ENCODE measurements at places on chromosomes 4 and X.

DNA sequence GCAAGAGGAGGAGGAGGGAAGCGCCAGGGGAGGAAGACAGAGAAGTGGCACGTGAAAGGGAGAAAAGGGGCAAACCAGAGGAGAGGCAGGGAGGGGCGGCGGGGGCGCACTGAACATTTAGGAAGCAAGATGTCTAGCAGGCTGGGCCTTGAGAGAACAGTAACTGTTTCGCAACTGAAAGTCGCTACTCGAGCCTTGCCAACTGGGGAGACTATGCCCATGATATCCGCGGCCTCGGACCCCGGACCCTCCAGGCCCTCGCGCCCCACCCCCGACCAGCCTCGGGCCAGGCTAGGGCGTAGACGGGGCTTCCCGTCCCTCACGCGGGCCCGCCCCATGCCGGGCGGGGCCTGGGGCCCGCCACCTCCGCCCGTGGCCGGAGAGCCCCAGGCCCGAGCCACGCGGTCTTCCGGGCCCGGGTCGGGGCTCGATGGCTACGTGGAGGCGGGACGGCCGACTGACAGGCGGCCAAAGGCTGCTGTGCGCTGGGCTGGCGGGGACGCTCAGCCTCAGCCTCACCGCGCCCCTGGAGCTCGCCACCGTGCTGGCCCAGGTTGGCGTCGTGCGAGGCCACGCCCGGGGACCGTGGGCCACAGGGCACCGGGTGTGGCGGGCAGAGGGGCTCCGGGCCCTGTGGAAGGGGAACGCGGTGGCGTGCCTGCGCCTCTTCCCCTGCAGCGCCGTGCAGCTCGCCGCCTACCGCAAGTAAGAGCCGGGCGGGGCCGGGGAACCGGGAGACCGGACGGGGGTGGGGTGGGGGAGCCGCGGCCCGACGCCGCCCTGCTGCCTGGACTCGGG is at the start of gene SLC25A43:
Gene SLC25A43 (plus strand): TSS at position 363 of the 798 bp plus-strand sequence. CDS start 68 bp downstream, at position 431.
- peak; percentile 62 for DNase-seq

DNA sequence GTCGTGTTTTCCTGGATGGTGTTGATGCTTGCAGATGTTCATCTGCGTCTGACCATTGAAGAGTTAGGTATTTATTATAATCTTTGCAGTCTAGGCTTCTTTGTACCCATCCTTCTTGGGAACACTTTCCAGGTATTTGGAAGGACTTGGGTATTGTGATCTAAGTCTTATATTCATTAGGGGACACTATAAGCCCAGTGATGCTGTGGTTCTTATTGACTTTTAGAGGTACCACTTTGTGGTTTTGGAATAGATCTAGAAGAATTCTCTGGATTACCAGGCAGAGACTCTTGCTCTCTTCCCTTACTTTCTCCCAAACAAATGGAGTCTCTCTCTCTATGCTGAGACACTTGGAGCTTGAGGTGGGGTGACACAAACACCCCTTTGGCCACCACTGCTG is 41.6 kb downstream of the AFM start:
- DNase-seq = no peak

DNA sequence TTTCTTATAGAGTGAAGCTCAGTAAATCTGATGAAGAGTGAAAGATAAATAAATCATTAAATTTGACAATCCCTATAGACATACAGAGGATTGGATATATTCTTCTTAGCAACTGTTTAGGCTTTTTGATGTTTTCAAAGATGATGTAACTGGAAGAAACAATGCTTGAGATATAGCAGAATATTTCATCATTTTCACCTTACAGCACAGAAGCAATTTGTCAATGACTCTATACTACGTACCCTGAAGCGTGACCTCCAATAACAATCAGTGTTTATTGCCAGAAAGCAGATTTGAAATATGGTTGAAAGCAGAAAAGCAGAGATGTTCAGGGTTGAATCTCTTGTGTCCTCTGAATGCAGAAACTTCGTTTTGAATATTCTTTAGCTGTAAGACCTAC is 228.4 kb downstream of the DTHD1 start:
- no peak for DNase-seq

DNA sequence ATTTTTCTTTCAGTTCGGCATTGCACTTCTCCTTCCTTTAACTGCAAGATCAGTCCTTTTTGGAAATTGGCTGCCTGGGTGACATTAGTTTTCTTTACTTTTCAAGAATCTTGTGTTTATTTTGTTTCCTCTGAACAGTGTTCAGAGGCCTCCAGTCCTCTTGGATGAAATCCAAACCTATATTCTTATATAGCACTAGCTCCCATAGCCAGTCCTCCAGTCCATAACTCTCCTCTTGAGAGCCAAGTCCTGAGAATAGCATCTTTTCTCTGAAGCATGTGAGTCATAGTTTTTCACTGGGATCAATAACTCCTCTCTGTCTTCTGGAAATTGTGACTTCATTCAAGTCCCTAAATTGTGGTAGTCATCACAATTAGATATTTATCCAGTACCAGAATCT is 357.5 kb downstream of the RAPGEF2 start:
- DNase-seq = no peak

GRCh38 chr4:78864405-78865024 is 74.7 kb downstream of the PAQR3 start:
- no peak for DNase-seq

DNA sequence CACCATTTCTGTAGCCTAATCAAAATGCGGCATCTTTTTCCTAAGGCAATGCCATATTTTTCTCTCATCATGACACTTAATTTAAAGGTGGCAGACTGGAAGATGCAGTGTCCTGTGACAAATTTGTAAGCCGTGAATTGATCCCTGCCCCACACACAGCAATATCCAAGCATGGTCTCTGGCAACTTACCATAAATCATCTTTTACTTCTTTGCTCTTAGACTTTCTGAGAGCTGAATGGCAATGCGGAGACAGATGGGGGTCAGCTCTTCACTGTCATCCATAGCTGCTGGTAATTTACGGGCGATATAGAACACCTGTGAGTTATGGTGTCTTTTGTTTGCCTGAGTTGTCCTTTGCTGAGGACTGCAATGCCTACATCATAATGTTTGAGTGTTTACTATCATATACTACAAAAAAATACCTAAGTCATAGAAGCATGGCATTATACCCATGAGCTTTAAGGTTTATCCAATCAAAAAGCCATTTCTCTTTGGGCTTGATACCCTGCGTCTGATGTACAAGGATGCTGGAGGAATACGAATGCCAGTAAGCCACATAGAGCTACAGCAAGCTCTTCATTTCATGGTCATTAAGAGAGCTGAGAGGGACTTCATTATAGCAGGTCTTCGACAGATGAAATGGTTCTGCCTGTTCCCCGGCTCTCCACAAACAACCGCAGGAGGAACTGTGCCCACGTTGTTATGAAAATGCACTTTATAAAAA is 148.1 kb downstream of the TRIML1 start:
- DNase-seq = no peak

DNA sequence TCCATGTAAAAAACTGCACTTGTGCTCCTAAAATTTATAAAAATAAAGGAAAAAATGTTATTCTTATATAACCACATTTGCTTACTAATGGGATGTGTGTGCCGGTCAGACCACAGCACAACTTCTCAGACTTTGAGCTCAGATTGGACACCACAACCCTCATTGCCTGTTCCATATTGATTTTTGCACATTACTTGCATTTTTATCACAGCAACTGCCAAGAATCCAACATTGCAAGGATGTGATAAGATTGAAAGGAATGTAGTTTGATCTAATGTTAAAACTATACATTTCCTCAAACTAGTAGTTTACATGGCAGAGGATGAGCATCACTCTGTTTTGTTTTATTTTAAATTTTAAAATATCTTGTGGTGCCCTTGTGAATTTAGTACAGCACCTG is 227.8 kb downstream of the KDR start:
- DNase-seq = no peak

- DNase-seq = no peak
These were observed 1.3 kb upstream of the EOLA2 start for GRCh38 chrX:149939655-149939904.

- no peak for DNase-seq
These were observed 37.2 kb downstream of the RTL9 start for GRCh38 chrX:110395877-110396276.

DNA sequence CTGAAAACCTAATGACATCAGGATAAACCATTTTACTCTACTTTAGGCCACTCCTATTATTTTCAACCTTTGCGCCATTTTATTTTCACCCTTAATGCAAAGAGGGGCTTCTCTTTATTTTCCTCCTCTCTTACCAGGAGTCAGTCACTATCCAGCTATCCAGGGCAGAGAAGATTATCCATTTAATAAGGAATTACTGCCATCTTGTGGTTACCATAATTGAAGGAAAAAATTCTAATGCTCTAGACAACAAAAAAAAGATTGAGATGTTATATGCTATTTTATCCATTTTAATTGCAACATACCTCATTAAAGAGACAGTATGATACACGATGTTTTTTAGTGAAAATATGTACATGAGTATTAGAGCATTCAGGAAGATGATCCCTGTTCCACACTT is 514.5 kb upstream of the FAM241A start:
- no peak for DNase-seq

DNA sequence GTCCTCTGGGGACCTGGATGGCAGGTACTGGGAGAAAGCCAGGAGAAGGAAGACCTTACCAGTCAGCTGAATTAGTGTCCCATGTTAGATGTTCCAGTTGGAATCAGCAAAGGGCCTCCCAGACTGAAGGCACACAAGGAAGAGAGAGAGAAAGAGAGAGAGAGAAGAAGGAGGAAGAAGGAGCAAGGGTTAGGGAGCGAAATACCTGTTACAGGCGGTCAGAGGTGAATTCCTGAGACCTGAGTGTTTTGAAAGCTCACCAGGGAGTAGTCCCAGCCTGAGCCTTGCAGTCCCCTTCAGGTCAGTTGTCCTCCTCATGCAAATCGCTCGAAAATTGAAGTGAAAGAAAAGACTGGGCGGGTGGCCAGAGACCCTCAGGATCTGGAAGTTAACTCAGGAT is 60.3 kb downstream of the USP11 start:
- no peak for DNase-seq

GRCh38 chr4:147923854-147924253 is 192.0 kb downstream of the ARHGAP10 start:
- no peak for DNase-seq

- DNase-seq = no peak
These were observed 6.3 kb downstream of the AFP start for GRCh38 chr4:73442275-73442674.

All from stimulated activated effector memory CD8-positive, alpha-beta T cell treated with anti-CD3 and anti-CD28 coated beads, Interleukin-12 subunit alpha, Interleukin-12 subunit beta, amount 100 ng/mL, for 72 hours (primary cell).